ENCODE measurements at places on chromosomes 3 and 15.

DNA sequence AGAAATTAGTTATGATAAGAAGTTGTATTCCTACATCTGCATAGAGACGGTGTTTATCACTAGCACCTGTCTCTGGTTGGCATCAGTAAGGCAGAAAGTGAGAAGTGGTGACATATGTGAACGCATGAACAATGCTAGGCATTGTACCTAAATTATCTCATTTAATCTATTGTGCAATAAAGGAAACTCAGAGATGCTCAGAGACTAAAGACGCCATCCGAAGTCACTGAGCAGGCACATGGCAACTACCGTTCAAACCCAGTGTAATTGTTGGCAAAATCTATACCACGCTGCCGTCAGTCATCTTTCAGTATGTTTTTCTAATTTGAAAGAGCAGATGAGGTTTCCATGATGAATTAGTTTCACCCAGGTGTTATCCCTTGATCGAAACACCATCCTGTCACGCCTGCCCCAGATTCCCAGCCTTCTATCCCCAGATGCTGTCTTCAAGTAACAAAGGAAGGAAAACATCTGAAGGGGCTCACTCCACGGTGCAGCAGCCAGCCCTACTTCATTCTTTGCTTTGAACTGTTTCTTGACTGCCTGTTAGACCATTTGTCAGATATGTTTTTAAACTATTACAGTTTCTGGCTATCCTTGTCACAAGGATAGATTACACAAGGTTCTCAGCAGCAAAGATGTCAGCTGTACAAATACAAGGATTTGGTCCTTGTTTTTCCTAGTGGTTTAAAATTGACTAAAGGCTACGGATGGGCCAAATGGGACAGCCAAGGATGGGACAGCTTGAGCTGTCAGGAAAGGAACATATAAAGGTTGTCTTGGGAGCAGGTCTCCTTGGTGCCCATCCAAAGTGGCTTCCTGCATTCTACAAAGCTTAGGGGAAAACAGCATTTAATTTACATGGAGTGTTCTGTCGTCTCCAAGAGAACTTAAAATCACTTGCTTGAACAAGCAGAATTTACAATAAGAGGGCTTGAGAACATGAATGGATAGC lies 99.1 kb downstream of the TMEM108 start:
- DNase-seq = no peak

DNA sequence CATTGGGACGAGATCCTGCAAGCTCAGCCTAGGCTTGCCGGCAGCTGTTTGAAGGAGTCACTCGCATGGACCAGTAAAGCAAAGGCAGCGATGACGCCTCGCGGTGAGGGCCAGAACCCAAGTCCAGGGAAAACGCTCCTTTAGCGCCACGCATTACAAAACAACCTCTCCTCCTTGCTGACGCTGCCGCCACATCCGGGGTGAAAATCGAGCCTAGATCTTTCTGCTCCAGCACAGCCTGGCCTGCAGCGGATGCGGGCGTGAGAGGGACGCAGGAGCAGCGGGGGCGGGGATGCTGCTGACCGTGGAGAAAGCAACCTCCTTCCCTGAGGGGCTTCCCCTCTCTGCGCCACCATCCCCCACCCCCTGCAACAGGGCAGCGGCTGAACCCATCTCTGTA lies 46.7 kb downstream of the CASR start:
- no peak for DNase-seq

DNA sequence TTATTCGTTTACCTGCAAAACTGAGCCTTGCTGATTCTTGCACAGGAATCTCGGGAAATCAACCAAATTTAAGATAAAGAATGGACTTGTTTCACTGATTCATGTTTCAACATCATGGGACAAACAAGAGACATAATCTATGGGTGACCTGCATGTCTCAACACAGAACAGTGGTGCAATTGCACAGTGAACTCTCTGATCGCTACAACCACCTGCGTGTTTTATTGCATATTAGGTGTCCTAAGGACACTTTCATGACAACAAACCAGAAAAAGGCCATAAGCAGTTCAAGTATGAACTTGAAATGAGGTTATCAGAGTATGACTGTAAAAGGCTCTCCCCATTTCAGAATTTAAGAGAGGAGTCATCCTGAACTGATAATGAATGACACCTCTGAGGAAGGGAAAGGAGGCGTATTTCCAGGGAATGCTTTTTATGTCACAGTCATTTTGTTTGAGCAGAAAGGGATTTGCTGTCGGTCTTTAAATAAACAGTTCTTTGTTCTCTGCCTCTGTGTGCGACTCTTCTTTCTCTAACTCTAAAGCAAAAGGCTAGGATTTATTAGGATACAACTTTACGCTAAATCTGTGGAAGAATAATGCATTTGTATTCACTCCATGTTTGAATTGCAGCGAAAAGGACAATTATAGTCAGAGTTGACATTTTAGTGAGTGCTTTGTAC lies 167.2 kb downstream of the RBMS3 start:
- peak; percentile 65 for DNase-seq

- DNase-seq = no peak
These were observed 34.9 kb downstream of the NXPE3 start for GRCh38 chr3:101813817-101814440.

DNA sequence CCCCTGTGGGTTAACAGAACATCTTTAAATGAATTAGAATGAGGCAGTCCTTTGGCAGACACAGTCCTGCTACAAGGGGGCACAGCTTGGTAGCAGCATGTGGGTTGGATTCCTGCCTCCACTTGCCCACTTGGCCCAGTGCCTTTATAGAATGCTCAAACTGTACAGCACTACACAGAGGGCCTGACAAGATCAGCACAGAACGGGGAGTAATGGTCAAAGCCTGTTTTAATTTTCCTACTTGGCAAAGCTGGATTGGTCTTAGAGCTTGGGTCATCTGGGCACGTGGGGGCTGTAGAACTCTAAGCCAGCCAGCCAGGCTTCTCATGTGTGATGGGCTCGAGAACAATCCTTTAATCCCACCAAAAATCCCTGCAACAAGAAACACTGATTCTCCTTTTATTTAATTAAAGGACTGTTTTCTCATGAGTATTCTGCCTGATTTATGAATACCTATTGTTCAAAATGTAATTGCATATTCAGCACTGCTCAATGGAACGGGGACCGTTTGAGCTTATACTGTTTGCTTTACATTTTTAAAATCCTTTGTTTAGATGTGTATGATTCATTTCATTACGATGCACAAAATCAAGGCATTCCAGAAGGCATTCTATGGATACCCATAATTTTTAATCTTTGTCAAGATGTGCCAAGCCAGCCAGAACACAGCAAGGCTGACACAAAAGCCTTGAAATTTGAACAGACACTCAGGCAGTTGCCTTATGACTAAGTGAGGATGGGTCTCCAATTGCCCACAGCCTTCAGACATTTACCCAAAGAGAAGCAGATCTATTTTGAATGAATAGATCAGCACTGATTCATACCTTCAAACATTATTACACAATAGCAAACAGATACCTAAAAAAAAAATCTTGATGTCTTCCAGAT lies 249.3 kb upstream of the TGFBR2 start:
- DNase-seq = no peak

- no peak for DNase-seq
These were observed 13.4 kb upstream of the MBNL1 start for GRCh38 chr3:152255290-152255689.

DNA sequence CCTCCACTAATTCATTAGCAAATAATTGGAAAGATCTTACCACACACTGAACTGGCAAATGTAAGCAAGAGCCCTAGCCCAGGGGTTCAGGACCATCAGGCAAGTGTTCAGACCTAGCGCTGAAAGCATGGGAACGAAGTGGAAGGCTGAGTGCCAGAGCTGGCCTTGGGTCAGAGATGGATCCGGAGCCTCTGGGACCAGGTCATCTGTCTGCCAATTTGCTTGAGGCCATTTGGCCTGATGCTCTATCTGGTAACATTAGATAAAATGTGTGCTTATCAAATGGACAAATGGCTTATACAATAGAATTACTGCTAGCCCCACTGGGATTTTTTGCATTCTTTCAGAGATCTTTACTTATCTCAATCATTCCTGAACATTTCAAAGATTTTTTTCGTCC lies 1.4 kb upstream of the TMC3 start:
- no peak for DNase-seq

DNA sequence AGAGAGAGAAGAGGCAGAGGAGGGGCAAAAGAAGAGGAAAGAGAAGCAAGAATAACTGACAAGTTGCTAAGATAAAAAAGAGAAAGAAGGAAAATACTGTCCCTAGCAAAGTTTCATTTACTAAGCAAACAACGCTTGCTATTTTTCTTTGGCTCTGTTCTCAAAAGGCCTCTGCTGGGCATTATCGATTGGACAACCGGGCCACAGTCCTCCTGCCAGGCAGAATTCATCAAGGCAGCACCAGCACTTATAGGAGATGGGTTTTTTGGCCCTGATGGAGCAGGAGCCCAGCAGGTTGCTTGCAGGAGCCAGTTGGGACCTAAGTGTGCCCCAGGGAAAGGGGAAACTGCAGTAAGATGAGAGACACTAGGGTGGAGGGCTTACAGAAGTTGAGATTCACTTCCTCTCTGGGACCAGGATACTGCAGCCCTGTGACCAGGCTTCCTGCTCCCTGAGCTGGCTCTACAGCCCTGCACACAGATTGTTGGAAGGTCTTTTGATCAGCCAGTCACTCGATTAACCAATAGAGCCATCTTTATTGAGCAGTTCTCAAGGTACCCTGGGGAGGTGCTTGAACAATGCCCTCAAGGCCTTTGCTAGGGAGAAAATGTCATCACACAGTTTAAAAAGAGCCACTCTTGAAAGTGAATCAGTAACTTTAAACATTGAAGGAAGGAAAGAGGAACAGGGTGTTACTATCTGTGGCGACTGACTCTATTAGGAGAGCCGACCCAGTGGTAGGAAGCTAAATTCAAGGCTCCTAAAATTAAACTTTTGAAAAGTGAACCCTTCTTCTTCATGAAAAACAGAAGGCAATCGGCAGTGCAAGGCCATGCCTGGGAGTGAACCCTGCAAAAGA lies 28.8 kb upstream of the GLCE start:
- no peak for DNase-seq

DNA sequence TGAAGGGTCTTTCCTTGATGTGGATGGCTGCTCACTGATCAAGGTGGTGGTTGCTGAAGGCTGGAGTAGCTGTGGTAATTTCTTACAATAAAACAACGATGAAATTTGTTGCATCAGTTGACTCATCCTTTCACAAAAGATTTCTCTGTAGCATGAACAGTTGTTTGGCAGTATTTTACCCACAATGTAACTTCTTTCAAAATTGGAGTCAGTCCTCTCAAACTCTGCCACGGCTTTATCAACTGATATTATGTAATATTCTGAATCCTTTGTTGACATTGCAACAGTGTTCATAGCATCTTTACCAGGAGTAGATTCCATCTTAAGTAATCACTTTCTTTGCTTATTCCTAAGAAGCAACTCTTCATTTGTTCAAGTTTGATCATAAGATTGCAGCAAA lies 252.6 kb downstream of the UBE2E2 start:
- DNase-seq = no peak

- DNase-seq = no peak
These were observed 221.9 kb upstream of the PROK2 start for GRCh38 chr3:72006631-72007556.

DNA sequence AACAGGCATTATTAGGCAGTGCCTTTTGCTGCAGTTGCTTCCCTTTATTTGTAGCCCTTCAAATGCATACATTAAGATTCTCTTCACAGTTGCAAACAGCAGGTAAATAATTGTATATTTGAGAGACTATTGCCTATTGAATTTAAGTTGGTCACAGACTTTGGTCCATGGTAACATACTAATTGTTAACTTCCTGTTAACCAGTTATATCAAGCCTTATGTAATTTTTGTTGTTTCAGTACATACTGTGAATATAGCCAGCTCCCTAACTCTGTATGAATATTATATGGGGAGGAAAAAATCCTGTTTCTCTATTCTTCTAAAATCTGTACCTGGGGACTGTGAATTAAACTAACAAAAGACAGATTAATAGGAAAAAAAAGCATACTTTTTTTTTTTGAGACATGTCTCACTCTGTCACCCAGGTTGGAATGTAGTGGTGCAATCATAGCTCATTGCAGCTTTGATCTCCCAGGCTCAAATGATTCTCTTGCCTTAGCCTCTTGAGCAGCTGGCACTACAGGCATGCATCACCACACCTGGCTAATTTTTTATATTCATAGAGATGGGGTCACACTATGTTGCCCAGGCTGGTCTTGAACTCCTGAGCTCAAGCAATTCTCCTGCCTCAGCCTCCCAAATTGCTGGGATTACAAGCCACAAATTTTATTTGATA lies 53.2 kb downstream of the CHL1 start:
- DNase-seq = no peak

- DNase-seq = no peak
These were observed 403.2 kb downstream of the ZBTB20 start for GRCh38 chr3:114743746-114744485.

DNA sequence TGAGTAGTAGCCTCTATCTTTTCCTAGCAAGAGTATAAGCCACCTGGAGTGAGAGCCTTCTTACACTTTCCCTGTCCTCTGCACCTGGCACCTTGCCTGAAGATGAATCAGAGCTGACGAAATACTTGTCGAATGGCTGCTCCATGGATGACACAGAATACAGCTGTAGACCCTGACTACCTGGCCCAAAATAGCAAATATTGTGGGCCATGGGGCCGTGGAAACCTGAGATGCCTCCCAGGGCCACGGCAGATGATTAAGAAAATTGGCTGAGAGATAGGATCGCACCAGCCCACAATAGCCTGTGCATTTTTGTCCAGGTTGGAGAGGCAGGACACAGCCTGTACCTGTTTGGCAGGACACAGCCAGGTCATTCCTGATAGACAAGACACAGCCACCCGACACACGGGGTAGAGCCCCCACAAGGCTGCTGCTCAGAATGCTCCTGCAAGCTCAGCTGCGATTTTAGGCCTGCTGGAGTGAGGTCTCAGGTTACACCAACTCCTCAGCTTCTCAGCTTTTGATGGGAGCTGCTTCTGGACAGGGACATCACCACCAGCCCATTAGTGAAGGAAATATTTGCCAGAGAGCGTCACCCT lies 22.9 kb upstream of the TPM1 start:
- DNase-seq = peak; percentile 61

GRCh38 chr3:72461787-72462186 lies 386.5 kb downstream of the SHQ1 start:
- DNase-seq = no peak

- peak; percentile 8 for DNase-seq
These were observed 830 bp downstream of the MAP2K5 start for GRCh38 chr15:67543348-67543718.

DNA sequence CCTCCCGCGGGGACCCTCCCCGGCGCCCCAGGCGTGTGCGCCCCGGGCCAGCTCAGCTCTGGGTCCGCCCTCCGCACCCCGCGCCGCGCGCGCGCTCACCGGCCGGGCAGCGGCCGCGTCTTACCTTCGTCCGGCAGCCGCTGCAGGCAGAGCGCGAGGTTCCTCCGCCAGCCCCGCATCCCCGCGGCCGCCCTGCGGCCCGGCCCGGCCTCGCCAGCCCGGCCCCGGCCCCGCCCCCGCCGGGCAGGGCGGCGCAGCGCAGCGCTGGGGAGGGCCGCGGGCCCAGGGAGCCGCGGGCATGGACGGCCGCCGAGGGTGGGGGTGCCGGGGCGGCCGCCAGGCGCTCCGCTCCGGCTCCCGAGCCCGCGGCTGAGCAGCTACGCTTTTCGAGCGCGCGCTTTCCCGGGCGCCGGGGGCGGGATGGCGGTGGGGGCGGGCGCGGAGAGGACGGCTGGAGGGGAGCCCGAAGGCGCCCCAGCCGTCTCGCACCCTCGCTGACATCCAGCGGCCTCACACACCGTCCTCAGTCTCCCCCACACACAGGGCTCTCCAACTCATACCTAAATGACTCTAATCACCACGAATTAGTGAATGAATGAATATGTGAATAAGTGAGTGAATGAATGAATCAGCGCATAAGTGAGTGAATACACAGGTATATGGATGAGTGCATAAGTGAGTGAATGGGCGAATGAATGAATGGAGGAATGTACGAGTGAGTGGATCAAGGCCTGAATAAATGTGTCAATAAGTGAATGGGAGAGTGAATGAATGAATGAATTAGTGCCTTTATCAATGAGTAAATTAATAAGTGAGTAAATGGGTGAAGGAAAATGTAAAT lies 48.5 kb upstream of the CCDC174 start:
- no peak for DNase-seq

Measured in prostate gland (tissue), 2 donors.